ENCODE measurements at places on chromosomes 7 and 10.

- DNase-seq: no peak
These were observed 233.9 kb upstream of the CACNA2D1 start for GRCh38 chr7:82677493-82677892.

GRCh38 chr7:128361411-128362379 lies at the start of gene PRRT4:
PRRT4 (minus strand) TSS chr7:128361690.
- no peak for DNase-seq

- DNase-seq: no peak
These were observed 51.5 kb upstream of the DGKB start for GRCh38 chr7:14954035-14954434.

- no peak for DNase-seq
These were observed 108.2 kb upstream of the EGR2 start for GRCh38 chr10:62924344-62924748.

- no peak for DNase-seq
These were observed 182.0 kb upstream of the PHYHIPL start for GRCh38 chr10:58994226-58995057.

DNA sequence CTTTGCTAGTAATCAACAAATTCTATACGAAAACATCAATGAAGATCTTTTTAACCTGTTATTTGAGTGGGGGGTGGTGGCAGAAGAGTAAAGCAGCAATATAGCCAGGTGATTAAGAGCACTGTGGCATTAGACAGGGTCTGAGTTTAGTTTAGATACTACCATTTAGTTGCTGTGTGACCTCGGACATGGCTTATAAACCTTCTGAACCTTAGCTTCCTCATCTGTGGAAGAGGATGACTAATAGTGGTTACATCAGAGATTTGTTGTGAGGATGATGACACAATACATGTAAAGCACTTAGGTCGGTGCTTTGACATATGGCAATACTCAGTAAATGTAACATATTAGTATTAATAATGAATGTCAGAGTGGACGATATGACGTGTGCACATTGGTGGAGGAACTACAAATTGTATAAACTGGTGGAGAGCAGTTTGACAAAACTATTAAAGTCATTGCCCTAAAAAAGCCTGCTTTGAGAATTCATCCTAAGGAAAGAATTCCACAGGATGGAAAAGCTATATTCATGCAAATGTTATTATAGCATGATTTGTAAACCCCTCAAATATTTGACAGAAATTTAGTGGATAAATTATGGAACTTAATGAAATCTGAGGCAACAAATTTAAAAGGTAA lies 24.3 kb downstream of the SPAG6 start:
- no peak for DNase-seq

DNA sequence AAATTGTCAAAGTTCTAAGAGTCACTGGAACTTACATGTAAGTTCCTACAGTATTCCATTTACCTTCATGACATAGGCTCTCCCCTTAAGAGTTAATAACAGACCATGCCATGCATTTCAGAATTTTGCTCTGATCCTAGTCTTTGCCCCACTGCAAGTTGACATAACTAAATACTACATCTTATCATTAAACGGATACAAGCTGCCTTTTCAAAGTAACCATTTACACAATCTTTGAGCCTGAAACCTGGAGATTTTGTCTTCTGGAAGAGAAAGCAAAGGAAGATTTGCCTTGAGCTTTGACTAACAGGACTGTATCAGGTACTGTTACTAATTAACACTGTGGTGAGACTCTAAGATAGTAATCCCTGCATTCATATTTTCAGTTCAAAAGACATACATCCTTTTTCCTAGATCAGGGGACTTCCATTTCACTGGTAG lies 9.3 kb upstream of the AKR1D1 start:
- no peak for DNase-seq

DNA sequence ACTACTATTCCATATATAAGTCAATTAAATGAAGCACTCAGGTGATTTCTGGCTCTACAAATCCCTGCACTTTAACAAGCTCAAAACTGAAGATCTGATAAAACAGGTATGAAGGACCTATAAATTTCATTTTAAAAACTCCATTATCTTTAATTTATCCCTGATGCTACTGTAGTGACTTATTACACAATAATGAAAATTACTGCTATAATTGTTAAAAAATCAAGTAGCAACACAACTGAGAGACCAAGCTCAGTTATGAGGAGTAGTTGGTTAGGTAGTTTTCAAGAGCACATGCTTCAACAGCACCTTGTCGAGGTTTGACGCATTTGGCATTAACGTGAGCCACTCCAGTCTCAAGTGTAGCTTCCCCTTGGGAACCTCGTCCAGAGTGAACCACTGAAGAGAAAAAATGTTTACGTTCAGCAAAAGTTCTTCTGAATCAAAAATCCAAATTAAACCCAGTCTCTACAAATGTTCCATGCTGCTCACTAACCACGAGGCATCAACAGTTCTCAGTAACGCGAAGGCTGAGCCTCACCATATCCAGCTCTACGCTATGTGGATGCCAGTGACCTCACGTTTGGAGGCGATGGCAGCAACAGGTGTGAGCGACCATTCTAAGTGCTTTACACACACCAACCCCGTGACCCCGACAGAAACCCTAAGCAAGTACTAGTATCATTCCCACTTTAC lies 55.3 kb upstream of the NCAPG2 start:
- DNase-seq: no peak

GRCh38 chr10:58587676-58588075 lies 75.0 kb downstream of the BICC1 start:
- DNase-seq: no peak

GRCh38 chr10:7583626-7584025 lies 83.1 kb downstream of the ITIH5 start:
- no peak for DNase-seq

- DNase-seq: no peak
These were observed 70.8 kb downstream of the ASB13 start for GRCh38 chr10:5595591-5595990.

DNA sequence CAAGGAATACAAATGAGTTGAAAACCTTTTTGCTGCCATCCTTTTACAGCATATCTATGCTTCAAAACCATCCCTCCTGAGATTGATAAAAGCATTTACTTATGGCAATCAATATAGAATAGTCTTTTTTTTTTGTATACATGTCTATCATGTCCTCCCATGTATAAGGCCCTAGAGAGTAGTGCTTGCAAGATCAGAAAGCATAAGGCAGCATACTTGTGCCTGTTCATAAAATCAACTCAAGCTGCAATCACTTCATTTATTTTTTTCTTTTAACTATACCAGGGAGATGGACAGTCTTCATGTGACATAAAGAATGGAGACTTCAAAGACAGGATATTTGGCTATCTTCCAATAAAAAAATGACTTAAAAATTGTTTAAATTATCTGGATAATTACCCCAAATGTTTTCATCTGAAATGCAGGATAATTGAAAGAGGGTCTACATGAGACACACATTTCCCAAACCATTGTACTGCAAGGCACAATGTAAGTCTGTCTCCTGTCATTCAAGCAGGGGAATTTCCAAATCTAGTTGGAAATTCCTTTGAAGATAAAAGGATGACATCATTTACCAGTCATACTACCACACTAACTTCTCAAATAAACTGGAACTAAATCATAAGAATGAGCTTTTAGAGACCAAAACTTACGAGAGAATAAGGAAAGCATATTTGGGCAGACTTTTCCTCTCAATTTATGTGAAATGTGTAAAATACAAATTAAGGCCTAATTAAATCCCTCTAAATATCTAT lies 22.5 kb downstream of the LRRN3 start:
- DNase-seq: no peak

- no peak for DNase-seq
These were observed 452.6 kb downstream of the SUGCT start for GRCh38 chr7:40587419-40587818.
